ENCODE measurements at places on chromosomes 7 and 10. TPM values are rescaled to one million over a fixed set of nuclear protein-coding genes. Genes with fewer than 3 reads are reported as not detected.

Gene CDNF
- total RNA-seq, result 1.8 TPM

Gene ST8SIA6
- total RNA-seq, result not detected

Gene ANKRD1
- total RNA-seq, result not detected

Gene NAT16
- total RNA-seq, result not detected

Gene BTBD16
- not detected for total RNA-seq

Gene MEOX2
- not detected for total RNA-seq

Gene TAS2R4
- total RNA-seq, result 0.43 TPM

Gene NOS3
- total RNA-seq, result 5.4 TPM

Gene LRIT2
- not detected for total RNA-seq

Gene SHTN1
- not detected for total RNA-seq

Gene VAX1
- not detected for total RNA-seq

Gene DOCK4
- 0.31 TPM for total RNA-seq
